ENCODE measurements at places on chromosomes 4 and X.

DNA sequence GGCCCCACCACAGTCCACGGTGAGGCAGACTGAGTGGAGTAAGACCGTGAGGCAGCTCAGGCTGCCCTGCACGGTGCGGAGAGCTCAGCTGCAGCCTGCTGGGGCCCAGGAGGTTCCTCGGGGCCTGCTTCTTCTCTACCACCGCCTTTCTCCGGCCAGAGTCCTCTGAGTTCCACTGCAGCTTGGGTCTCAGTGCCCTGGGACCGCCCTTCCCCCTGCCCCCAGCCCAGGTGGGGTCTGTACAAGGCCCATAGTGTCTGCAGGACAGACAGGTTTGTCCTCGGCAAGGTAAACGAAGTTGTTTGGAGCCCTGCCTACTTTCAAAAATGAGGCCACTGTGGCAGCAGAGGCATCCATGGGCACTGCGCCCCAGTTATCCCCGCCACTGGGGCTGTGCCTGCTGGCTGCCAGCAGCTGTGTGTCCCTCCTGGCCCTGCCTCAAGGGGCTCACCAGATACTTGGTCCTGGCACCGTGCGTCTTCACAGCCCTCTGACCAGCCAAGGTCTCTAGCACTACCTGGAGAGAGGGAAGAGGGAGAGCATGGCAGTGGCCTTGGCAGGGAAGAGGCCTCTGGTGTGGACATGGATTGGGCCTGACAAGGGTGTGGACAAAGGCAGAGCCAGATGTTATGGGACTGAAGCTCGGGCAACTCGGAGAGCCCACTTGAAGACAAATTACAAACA is 4.0 kb downstream of the IRAK1 start:
- no peak for DNase-seq

GRCh38 chr4:159227378-159227777 is 124.5 kb downstream of the RAPGEF2 start:
- DNase-seq, result no peak

DNA sequence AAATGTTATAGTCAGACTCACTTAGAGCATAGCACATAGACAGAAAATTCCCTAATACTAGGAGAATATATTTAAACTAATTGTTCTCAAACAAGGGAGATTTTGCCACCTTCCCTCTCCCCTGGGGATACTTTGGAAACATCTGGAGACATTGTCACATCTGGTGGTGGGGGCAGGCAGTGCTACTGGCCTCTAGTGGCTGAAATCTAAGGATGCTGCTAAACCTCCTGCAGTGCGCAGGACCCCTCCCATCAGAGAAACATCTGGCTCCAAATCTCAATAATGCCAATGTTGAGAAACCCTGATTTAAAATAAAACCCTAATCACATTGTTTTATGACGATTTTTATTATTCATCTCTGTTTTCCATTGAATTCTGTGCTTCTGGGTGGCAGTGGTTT is 244.9 kb downstream of the FRMPD4 start:
- no peak for DNase-seq

DNA sequence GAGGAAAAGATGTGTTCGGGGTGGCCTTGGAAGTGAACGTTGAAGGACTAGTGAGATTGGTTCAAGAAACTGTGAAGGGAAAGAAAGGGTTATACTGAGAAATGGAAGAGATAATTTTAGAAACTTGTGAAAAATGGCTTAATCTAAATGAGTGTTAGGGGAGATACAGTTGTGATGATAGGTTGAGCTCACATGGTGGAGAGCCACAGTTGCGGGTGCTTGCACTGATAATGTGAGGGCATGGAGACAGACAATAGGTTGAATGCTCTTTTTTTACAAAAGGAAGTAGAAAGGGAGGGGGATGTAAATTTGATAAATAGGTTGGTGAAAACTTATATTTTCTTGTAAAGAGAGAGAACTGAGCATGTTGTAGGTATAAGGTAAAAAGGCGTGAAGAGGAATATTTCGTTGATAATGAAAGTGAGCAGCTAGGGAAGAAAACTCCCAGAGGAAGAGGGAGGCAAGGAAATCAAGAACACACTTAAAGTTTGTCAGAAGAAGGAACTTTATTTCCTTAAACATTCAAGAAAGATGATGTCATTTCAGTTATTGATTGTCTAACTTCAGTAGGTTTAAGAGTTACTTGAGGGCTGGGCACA is 8.2 kb downstream of the AREG start:
- no peak for DNase-seq

DNA sequence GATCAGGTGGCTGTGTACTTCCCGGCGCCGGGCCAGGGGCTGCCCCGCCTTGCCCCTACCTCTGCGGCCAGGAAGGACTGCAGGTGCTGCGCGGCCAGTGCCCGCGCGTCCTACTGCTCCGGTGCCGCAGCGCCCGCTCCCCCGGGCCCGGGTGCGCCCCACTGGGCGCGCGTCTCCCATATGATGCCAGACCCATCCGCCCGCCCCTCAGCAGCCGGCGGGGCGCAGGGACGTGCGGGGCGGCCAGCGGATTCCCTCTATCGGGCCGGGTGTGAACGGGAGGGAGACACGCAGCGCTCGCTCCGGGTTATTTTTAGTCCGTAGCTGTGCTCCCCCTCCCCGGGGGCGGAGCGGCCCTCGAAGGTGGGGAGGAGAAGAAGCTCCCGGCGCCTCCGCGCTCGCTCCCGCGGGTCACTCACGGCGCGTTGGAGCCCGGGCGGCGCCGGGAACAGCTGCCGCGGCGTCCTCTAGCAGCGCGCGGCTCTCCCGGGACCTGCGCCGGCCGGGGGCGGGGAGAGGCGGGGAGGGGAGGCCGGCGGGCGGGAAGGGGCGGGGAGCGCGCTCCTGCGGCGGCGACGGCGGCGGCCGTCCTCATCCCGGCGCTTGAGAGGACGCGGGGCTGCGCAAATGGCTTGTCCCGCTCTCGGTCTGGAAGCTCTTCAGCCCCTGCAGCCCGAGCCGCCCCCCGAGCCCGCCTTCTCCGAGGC is 103.6 kb downstream of the UCHL1 start:
- peak; percentile 32 for DNase-seq

DNA sequence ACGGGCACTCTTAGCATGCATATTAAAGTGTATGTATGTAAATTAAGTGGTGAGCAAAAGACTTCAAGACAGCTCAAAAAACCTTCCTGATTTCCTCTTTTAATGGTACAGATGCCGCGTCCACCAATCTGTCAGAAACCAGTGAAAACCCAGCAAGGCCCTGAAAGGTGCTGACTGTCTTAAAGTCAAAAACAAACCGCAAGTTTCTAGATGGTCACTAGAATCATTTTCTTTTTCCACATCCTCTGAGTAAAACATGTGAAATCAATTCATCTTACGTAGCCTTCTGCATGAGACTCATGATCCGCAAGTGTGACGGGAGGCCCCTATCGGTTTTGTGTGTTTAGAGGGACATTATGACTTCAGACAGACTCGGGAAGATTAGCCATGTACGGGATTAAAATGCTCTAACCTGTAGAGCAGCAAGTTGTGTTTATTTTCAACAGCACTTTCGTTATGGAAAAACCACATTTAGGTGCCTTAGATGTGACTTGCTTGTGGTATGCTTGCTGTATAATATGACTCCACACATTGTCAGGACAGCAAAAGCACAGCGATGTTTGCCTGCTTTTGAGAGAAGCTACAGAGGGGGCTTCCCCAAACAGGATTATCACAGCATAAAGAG is 88.2 kb upstream of the STS start:
- peak; percentile 5 for DNase-seq

DNA sequence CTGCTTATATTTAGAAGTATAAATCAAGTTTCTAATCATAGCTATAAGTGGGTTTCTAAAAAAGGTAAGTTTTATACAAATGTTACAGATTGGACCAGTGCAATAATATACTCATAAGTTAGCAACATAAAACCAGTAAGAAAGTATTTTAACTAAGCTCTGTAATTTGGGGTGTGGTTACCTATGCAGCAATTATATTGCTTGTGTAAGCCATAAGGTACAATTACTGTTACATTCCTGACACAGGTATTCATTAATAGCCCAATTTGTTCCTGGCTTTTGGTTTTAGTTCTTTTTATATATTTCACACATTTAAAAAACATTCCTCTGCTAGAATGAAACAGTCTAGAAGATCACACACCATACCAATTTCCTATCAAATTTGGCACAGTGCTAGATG is 115.1 kb downstream of the FRYL start:
- DNase-seq, result no peak

DNA sequence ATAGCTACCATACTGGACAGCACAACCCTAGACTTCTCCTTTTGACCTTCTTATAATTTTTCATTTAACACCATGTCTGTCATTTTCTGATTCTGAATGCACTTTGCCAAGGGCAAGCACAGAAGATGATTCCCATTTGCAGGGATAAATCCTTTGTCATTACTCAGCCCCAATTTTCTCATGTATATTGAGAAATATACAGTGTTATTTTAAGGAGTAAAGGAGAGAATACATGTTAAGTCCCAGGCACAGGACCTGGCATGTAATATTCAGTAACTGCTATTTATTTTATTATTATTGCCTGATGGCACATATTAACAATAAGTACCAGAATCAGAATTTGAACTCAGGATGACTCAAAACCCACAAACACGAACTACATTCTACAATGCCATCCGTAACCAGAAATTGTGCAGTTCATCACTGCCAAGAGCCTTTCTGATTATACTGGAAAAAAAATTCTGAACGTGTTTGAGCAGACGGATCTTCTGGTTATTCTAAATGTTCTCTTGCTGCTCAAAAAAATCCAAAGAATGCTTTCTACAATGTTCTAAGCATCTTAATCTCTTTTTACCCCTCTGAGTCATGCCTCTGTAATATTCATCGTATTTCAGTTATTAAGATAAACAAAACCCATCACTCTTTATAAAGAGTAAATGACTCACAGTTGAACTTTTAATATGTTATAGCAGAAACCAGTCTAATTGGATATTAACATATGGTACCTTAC is 170.0 kb downstream of the MID1 start:
- DNase-seq, result no peak

- no peak for DNase-seq
Measured at GRCh38 chrX:138923805-138924204, 212.3 kb upstream of the FGF13 start.

GRCh38 chr4:153564630-153565525 is 98.7 kb downstream of the TMEM131L start:
- DNase-seq, result no peak

DNA sequence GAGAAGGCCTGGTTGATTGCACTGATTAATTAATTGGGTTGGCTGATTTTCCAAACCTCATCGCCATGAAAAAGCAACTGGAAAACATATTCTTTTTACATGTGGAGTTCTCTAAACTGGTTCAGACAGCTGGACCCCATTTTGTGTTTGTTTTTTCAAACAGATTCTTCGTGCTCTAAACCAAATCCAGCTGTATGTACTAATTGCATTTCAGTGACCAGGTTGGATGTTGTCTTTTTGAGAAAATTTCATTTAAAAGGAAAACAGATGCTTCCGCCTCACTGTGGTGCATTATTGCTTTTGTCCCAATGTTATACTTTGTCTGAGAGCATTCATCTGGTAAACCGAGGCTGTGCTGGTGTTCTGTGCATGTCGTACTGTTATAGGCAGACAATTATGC is 67.8 kb upstream of the LNX1 start:
- no peak for DNase-seq

DNA sequence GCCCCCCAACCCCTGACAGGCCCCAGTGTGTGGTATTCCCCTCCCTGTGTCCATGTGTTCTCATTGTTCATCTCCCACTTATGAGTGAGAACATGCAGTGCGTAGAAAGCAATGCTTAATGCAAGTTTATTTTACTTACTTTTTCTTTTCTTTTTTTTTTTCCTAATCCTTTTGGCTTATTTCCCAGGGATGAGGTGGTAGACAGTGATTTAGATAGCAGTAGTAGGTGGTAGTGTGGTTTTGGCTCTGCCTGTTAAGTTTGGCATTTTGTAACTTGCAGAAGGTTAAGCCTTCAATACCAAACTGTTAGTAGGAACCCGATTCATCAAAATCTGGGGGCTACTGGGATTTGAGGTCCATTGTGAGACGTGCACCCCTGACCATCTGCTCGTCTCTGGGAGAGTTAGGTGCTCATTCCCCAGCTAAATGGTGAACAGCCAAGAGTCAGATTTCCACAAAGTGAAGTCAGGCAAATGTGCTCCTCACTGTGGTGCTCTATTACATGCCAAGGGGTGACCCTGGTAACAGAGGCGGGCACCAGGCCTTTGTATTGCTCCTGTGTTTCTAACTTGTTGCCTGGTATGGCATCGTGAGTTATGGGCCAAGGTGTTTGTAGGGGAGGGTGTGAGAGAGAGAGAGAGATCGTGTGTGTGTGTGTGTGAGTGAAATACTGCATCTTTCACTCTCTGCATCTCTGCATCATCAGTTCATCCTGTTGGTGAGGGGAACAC is 70.3 kb downstream of the PHOX2B start:
- no peak for DNase-seq

GRCh38 chr4:41360921-41361793 is 104.4 kb downstream of the UCHL1 start:
- DNase-seq, result no peak

GRCh38 chr4:11152684-11153083 is 276.0 kb downstream of the HS3ST1 start:
- DNase-seq, result no peak

DNA sequence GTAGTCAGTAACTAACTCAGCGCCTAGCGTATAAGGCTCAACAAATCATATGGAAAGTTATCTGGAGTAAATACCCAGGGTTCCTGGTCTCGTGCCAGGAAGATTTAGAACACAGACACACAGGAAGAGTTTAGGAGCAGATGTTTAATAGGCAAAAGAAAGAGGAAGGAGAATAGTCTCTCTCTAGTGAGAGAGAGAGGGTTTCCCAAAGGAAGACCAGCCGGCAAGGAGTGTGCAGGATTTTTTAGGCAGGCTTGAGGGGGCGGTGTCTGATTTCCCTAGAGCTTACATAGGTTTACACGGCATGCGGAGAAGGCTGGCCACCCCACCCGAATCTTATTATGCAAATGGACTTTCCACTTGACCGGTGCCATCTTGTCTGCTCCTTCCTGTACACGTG is 284.0 kb upstream of the FRG1 start:
- no peak for DNase-seq

DNA sequence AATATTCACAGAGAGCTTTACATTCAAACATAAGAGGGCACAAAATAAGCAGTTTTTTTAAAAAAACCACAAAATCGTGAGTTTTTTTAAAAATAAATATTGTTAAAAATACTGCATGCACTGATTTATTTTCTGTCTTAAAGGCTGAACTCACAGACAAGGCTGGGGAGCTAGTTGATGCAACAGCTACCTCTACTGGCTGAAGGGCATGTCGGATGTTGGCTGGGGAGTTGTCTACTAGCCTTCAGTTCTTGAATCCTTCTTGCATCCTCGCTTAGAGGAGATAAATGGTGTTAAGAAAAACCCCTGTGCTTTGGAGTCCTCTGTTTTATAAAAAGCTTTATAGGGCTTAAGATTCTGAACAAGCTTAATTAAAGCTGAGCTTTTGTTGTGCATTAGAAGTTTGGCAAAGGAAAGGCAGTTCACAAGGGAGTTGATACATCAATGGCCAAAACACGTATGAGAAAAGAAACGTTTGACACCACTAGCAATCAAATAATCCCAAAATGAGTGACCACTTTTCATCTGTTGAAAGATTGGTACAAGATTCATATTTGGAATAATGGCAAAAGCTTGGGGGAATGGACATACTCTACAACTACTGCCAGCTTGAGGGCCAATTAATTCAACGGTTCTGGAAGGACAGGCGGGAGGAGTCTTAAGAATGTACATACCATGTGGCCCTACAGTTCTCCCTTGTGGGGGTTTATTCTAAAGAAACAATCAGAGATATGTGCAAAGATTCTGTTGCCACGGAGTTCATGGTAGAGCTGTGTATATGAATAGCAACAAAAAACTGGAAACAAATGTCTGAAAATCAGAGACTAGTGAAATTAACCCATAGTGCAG is 94.7 kb downstream of the SEL1L3 start:
- peak; percentile 3 for DNase-seq

All from stimulated activated CD4-positive, alpha-beta T cell treated with anti-CD3 and anti-CD28 coated beads, Interleukin-2, amount 100 ng/mL, for 24 hours (primary cell).